ENCODE measurements at places on chromosomes 16 and 17.

DNA sequence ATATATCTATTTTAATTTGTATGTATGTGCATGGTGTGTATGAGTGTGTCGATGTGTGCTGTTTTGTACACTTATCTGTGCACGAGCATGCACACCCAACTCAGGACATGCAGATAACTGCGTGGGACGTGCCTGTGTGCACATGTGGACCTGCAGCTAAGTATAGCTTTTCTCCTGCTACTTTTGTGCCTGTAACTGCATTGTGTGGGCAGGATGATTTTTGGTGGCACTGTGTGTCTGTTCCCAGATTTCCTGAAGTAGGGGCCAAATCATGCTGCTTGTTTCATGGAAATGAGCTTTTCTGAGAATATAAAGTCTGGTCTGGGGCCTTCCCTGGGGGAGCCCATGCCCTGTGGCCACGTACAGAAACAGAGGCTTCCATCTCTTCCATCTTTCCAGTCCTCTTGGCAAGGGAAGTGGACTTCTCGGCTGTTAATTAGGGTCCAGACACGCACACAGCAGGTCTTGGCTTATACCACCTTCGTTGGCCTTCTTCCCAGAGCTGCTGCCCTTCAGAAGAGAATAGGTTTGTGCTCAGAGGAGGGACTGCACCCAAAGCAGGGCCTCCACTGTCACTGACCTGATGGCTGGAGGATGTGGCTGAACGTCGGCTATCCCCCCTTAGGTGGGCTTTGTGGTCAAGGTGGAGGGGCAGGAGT lies 30.2 kb downstream of the SPNS3 start:
- DNase-seq: no peak

- no peak for DNase-seq
Observed at GRCh38 chr16:84763164-84763563, 56.6 kb upstream of the CRISPLD2 start.

DNA sequence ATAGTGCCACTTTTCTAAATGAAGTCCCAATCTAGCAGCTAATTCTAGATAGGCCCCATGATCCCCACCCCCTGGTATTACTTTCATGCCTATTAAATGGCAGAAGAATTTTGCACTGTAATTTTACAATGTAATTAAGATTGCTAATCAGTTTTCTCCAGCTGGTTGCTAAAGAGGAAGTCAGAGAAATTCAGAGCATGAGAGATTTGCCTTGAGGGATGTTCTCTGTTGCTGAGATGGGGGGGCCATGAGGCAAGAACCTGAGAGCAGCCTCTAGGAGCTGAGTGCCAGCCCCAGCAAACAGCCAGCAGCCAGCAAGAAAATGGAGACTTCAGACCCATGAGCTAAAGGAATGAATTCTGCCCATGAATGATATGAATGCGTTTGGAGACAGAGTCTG lies 38.9 kb downstream of the SHCBP1 start:
- no peak for DNase-seq

GRCh38 chr17:19260958-19261357 lies 23.8 kb downstream of the EPN2 start:
- DNase-seq: no peak

GRCh38 chr16:23156946-23157460 lies 7.8 kb upstream of the USP31 start:
- no peak for DNase-seq

DNA sequence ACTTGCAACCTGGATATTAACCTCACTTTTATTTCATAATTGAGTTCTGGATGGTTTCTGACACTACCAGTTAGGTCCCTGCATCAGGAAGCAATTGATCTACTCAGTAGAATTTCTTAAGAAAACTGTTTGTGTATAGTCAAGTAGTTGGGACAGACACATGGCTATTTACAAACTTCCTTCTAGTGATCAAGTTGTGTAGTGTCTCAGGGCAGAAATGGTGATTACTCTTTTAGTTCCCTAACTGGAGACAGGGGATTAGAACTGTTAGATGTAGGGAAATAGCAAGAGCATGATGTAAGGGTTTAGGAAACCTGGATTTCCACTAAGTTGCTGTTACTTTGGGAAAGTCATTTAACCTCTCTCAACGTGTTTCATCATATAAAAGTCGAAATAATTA lies 30.4 kb downstream of the TMEM100 start:
- no peak for DNase-seq

DNA sequence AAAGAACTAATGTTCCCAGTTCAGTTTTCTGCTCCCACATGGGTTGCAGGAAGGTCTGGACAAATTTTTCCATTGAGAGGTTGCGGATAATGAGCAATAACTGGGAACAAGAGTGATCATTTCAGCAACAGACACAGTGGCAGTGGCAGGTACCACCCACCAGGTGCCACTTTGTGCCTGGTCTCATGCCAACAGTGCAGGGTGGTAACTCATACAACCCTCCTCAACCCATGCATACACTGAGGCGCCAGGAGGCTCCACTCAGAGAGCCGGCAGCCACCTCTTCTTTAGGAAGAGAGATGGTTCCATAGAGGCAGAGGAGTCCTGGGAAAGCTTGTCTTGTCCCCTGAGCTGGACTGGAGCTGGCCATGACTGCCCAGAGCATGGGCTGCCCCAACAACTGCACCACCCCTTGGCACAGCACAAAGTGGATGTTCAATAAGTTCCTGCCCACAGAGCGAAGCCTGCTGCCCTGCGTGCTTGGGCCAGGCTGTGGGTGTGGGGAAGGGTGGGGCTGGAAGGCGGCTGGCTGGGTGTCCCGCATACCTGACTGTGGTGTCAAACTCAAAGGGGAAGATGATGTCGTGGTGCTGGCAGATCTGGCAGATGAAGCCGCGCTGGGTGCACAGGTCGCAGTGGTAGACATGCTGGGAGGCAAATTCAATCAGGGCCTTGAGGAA lies 6.4 kb upstream of the ARHGAP27 start:
- no peak for DNase-seq

DNA sequence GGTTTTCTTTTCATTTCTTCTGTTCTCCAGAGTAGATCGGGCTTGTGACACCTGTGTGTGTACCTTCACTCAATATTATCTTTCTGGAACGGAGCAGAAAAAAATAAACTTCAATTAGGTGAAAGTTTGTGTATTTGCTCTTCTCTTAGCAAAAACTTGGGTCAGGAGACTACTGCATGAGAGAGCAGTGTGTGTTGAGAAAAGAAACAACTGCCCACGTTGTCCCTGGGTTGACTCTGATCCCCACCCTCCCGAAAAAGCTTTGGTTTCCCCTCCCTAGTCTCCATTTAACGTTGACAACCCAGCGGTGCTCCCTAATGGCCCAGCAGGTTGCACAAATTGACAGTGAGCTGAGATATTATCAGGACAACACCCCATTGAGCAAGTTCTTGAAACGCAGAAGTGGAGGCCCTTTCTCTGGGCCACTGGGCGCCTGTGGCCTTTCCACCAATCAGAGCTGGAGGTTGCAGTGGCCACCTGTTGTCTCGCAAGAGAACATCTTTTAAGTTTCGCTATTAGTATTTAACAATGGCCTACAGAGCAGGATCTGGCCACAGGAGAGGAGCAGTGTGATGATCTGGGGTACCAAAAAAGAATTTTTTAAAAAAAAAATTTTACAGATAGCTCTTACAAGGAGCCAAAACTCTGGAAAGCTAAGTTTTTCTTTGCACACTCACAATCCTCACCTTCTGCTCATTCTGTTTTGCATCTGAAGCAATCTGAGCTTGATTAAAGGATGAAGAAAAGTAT lies 1.5 kb upstream of the TOX3 start:
- DNase-seq: no peak

DNA sequence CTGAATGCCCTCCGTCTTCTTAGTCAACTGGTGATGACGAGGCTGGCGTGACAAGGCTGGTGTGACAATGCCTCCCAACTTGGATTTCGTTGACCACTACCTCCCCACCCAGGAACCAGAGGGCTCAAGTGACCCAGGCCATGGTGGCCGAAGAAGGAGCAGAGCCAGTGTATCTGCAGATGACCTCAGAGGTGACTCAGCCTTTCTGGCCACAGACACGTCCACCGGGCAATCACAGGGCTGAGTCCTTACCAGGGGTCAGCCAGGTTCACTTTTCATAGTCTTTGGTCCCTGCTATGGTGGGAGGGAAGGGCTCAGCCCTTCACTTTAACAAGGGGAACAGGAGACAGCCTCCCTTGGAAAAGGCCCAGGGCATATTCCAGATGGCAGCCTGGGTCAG lies 116.3 kb downstream of the MAF start:
- DNase-seq: no peak

GRCh38 chr17:43609613-43610385 lies 51.9 kb downstream of the MEOX1 start:
- no peak for DNase-seq

DNA sequence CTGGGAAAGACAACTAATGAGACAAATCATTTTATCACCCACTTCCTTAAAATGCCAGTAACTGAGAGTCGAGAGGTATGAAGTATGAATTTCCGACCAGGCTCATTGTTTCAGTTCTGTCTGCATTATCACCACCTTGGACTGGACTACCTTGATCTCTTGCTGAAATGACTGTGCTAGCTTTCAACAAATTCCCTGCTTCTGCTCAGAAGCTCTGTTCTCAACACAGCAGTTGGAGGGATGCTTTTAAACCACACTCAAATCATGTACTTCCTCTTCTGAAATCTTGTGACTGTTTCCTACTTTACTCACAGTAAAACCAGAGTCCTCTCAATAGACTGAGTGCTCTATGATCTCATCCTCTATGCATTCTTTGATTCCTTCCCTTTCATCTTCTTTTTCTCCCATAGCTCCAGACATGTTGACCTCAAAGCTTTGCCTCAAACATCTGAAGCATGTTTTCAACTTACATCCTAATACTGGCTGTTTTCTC lies 195.8 kb downstream of the KCNJ2 start:
- no peak for DNase-seq

DNA sequence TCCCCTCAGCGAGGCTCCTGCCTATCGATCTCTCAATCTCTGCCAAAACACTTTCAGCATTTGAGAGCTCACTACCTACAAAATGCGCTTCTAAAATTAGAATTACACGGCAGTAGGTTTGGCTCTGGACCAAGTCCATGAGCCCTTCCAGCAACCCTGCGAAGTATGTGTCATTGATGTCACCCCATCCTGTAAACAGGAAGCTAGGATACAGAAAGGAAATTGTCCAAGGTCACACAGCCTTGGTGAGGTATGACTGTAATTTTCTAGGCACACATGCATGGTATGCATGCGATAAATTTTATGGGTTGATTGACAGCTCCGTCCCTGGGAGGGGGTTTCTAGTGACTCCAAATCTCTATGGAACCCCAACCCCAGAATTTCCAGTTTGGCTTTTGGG lies 330.3 kb upstream of the CDH5 start:
- DNase-seq: no peak

DNA sequence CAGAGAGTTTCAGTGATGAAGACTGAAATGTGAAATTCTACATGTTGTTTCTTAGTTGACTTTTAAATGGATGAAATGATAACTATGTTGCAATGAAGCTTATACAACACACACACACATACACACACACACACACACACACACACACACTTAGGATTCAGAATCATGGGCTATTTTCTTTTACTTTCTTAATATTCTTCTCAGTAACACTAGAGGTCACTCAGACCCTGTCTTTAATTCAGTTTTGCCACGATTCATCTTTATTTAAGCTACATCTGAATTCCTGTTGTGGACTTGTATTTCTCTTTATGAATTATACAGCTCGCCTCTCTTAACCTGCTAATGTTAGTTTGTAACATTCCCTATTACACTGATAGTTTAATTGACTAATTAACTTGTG lies 109.6 kb upstream of the GOT2 start:
- DNase-seq: no peak

- DNase-seq: no peak
Observed at GRCh38 chr17:82245134-82246039, 16.5 kb downstream of the SLC16A3 start.

DNA sequence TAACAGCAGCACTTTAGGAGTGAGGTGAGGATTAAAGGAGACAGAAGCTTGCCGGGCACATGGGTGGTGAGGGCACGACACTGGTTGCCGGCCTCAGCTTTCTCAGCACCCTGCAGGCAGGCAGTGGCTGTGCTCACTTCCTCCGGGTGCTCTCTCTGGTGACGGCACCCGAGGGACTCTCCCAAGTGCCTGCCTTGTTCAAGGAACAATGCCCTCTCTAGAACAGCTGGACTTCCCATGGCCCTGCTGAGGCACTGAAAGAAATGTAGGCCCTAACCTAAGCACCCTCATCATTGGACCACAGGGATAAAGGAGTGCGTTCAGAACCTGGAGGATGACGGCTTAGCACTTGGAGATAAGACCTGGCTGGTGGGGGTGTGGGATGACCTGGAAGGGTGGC lies 72.7 kb downstream of the N4BP1 start:
- DNase-seq: no peak

DNA sequence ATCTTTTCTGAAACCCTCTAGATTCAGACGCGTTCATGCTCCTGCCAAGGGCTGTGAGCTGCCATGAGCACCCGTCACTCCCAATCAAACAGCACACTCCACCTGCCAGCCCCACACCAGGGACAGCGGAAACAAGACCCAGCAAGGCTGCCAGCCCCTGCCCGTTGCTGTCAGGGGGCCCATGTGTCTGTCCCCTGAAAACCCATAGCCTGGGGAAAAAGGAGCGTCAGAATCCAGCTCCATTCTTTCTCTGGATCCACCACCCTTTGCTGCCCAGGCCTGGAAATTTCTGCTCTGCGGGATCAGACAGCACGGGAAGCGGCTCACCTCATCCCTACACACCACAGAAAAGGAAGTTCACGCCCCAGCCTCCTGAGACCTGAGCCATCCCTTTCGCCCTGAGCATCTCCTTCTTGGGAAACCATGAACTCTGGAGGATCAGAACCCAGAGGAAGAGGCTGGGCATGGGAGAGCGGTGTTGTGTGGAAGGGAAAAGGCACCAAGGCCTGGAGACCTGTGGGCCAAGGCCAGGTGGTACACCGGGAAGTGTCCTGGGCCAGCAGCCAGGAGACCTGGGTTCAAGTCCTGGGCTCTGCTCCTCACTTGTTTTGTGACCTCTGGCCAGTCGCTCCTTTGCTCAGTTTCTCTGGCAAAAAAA lies 51.5 kb upstream of the RCVRN start:
- DNase-seq: no peak

- DNase-seq: no peak
Observed at GRCh38 chr16:82149536-82149935, 20.5 kb downstream of the MPHOSPH6 start.

DNA sequence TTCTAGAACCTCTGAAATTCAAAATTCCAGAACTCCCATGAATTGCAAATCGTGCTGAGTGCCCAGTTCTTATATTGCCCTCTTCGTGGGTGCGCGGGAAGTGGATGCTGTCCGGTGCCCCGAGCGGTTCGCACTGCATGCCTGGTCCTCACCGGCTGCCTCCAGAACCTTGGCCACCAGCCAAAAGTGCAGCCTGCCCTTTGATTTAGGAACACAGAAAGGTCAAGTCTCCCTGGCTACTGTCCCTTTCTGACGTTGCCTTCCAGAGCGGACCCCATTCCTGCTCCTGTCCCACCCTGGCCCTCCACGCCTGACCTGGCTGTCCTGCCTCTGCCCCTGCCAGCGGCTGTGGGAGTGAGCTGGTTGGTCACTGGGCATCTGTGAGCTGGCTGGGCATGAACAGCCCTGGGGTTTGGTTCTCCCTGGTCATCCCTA lies 9.7 kb downstream of the NEUROD2 start:
- DNase-seq: no peak
